ENCODE measurements at places on chromosomes 16 and 17.

DNA sequence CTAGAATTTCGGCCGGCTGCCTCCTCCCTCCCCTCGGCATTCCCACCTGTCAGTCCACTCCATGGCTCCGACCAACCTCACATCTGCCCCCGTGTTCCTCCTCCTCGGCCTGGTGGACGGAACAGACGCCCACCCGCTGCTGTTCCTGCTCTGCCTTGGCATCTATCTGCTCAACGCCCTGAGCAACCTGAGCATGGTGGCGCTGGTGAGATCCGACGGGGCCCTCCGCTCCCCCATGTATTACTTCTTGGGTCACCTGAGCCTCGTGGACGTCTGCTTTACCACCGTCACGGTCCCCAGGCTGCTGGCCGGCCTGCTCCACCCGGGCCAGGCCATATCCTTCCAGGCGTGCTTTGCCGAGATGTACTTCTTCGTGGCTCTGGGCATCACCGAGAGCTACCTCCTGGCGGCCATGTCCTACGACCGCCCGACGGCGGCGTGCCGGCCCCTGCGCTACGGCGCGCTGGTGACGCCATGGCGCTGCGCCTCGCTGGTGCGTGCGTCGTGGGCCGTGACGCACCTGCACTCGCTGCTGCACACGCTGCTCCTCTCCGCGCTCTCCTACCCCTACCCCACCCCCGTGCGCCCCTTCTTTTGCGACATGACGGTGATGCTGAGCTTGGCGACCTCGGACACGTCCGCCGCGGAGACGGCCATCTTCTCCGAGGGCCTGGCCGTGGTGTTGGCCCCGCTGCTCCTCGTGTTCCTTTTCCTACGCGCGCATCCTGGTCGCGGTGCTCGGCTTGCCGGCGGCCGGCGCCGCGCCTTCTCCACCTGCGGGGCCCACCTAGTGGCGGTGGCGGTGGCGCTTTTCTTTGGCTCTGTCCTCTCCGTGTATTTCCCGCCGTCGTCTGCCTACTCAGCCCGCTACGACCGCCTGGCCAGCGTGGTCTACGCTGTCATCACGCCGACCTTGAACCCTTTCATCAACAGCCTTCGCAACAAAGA, at the start of gene OR3A2:
Gene OR3A2, minus strand, starts transcription at position 440 of the 948 bp plus-strand sequence.
- no peak for DNase-seq

- DNase-seq, result no peak
These were observed 2.6 kb downstream of the CDK5RAP3 start for GRCh38 chr17:47973541-47973940.

- DNase-seq, result no peak
These were observed 1.2 kb upstream of the TMEM88 start for GRCh38 chr17:7853691-7854038.

GRCh38 chr16:69845181-69845580, 83.0 kb downstream of the WWP2 start:
- no peak for DNase-seq

- no peak for DNase-seq
These were observed 4.8 kb upstream of the FBXL19 start for GRCh38 chr16:30918614-30919013.

GRCh38 chr16:71746442-71747046, 22.0 kb upstream of the PHLPP2 start:
- no peak for DNase-seq

DNA sequence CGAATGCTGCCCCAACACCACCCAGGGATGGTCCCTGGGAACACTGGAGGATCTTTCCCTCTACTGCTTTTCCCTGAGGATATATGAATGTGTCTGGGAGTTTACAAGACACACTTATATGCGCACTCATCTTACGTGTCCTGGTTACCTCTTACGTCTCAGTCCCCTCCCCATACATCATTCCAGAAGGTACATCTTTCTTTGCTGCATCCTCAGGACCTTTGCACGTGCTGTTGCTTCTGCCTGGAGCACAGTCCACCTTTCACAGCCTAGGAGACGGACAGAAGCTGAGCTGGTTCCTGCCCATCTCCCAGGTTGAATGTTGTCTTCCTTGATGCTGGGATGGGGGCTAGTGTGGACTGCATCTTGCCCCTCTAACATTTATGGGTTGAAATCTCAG, 153.0 kb upstream of the FOXF1 start:
- DNase-seq, result no peak
